Jurkat, Clone E6-1 (cell line): ENCODE measurements at places on chromosomes 7 and 10.

- DNase-seq, result no peak
These were observed 269.1 kb downstream of the ZMYND11 start for GRCh38 chr10:404346-404745.

GRCh38 chr10:133378251-133379096 is 588 bp upstream of the PAOX start:
- peak; percentile 16 for DNase-seq

- no peak for DNase-seq
These were observed 31.6 kb upstream of the USP6NL start for GRCh38 chr10:11643039-11643438.

DNA sequence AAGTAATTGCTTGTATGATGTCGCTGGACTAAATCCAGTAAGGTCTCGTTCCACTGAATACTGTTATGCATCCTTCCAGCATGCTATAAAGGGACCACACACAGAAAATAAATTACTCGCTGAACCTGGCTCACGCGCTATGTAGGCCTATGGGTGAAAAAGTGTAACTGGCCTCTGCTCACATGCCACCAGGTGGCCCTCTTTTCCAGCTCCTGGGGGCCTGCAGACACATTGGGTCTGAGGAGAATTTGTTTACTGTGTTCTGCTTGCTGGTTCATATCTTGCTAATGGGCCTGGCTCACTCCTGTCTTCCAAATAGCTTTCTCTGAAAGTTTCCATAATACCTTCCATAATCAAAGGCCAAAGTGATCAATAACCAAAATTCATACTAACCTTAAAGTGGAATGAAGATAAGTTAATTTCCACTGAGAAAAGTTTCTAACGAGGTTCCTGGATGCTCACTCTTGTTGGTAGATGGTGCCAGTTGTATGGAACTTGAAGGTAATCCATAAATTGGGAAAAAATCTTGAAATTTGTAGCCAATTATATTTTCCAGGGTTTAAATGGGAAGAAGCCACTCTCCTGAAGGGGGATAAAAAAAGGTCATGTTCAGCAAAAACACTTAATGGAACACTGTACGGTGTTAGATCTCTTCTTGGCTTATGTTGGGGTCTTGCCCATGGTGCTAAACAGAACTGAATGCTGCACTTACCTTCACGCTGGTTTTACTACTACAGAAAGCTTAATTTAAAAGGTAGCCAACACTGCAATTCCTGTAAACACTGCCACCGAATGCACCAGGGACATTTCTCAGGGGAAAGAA is 27.0 kb upstream of the ZPBP start:
- peak; percentile 19 for DNase-seq

DNA sequence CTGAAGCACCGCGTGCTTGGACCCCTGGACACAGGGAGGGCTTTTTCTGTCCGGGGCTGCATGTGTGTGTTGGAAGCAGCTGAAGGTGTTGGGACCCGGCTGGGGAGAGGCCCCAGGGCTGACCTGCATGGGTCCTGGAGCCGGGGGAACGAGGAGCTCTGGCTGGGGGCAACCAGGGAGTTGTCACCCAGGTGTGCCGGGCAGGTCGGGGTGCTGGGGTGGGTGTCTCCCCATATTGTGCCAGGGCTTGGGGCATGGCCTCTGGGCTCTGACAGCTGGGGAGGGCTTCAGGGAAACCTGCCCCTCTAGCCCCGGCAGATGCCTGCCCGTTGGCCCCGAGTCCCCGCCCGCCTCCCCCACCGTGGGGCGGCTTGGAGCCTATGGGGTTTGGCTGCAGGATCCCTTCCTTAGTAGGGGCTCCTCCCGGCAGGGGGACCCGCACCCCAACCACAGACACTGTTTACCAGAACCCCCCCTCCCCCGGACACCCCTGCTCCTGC is 42.3 kb downstream of the UNCX start:
- DNase-seq, result no peak

- DNase-seq, result no peak
These were observed 9.9 kb upstream of the COL13A1 start for GRCh38 chr10:69791812-69792211.

GRCh38 chr10:116451711-116452337 is 24.2 kb downstream of the PNLIPRP3 start:
- DNase-seq, result no peak

DNA sequence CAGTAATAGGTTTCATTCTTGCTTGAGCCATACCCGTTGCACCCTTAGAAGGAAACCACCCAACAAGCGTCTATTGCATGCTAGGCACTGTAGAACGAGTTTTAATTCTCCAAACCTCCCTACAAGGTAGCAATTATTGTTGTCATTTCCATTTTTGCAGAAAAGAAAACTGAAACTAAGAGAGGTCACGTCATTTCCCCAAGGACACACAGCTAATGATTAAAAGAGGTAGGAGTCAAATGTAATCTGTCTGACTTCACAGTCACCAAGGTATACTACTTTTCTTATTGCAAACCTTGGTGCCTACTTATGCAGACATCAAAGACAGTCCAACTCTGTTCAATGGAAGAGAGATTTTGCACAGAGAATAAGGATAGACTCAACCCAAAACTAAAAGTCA is 49.1 kb upstream of the C1QL3 start:
- DNase-seq, result no peak

DNA sequence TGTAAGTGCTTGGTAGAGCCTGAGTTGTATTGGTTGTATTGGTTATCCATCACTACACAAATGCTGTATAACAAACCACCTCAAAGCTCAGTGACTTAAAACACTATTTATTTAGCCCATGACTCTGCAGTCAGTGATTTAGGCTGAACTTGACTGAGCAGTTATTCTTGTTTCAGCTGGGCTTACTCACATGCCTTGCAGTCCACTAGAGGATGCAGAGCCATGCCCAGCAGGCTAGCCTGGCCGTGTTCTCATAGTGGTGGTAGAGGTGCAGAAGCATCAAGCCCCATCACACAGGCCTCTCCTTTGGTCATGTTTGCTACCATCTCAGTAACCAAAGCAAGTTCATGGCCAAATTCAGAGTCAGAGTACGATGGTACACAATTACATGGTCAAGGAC is 43.9 kb downstream of the LUC7L2 start:
- no peak for DNase-seq

DNA sequence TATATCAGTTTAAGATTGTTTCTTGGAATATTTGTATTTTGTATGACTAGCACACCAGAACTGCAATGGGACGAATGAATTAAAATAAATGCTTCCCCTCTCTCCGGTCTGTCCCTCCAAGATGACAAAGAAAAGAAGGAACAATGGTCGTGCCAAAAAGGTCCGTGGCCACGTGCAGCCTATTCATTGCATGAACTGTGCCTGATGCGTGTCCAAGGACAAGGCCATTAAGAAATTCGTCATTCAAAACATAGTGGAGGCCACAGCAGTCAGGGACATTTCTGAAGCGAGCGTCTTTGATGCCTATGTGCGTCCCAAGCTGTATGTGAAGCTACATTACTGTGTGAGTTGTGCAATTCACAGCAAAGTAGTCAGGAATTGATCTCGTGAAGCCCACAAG is 17.2 kb upstream of the PAPSS2 start:
- DNase-seq, result no peak

- DNase-seq, result no peak
These were observed 24.3 kb upstream of the DOCK1 start for GRCh38 chr10:126880926-126881325.
